Activated naive CD4-positive, alpha-beta T cell treated with anti-CD3 and anti-CD28 coated beads, Interleukin-2, amount 10 ng/mL, durations not matched to agents 5 hours and 36 hours (primary cell): ENCODE measurements at places on chromosomes 11 and 22. TPM values are rescaled to one million over a fixed set of nuclear protein-coding genes. Genes with fewer than 3 reads are reported as not detected.

The MAJIN gene
- total RNA-seq, result 0.20 TPM

The CAVIN3 gene
- 1.3 TPM for total RNA-seq

The OR8I2 gene
- not detected for total RNA-seq

The FJX1 gene
- total RNA-seq, result 0.10 TPM

The DCDC1 gene
- not detected for total RNA-seq

The ARHGEF17 gene
- not detected for total RNA-seq

The ANO1 gene
- total RNA-seq, result not detected

The SEPTIN3 gene
- 2.1 TPM for total RNA-seq

The RHOD gene
- total RNA-seq, result not detected

The MS4A6A gene
- not detected for total RNA-seq

The IFTAP gene
- total RNA-seq, result 1.0 TPM

The ADAMTS15 gene
- total RNA-seq, result not detected

The GRAP2 gene
- total RNA-seq, result 112 TPM

The APOL3 gene
- total RNA-seq, result 132 TPM

The MS4A4A gene
- total RNA-seq, result not detected

The OR52H1 gene
- not detected for total RNA-seq

The TRIM51 gene
- not detected for total RNA-seq

The CRYBA4 gene
- total RNA-seq, result not detected

The TM7SF2 gene
- 27.8 TPM for total RNA-seq

The FOLR1 gene
- not detected for total RNA-seq

The FZD4 gene
- not detected for total RNA-seq

The OR4D5 gene
- total RNA-seq, result not detected

The OR10D3 gene
- not detected for total RNA-seq

The SLC22A25 gene
- not detected for total RNA-seq

The CHKA gene
- total RNA-seq, result 5.4 TPM

The TTC28 gene
- total RNA-seq, result 1.2 TPM

The TRPC6 gene
- total RNA-seq, result not detected

The TRIM48 gene
- total RNA-seq, result not detected

The MPZL2 gene
- 4.8 TPM for total RNA-seq

The CHRM1 gene
- not detected for total RNA-seq

The MISFA gene
- total RNA-seq, result 0.79 TPM

The BEST1 gene
- total RNA-seq, result 0.17 TPM

The PRR33 gene
- total RNA-seq, result not detected

The CADM1 gene
- 0.26 TPM for total RNA-seq

The PGA5 gene
- not detected for total RNA-seq

The KRTAP5-8 gene
- 0.23 TPM for total RNA-seq

The OR52N4 gene
- 1.9 TPM for total RNA-seq

The MS4A2 gene
- total RNA-seq, result not detected

The SYCE3 gene
- total RNA-seq, result not detected

The CENATAC gene
- 47.5 TPM for total RNA-seq

The PPFIBP2 gene
- 34.1 TPM for total RNA-seq

The NOX4 gene
- total RNA-seq, result not detected

The NTM gene
- not detected for total RNA-seq

The LRP5 gene
- total RNA-seq, result 35.1 TPM

The KCNQ1 gene
- 26.9 TPM for total RNA-seq
